Adrenal gland (tissue), 19 donors: ENCODE measurements at places on chromosomes 2 and 18. TPM values are rescaled to one million over a fixed set of nuclear protein-coding genes. Genes with fewer than 3 reads are reported as not detected.

Gene EFR3B
- total RNA-seq: 10.6 TPM

Gene LYG2
- total RNA-seq: not detected

Gene CYS1
- 1.4 TPM for total RNA-seq

Gene EPB41L3
- 169 TPM for total RNA-seq

DNA sequence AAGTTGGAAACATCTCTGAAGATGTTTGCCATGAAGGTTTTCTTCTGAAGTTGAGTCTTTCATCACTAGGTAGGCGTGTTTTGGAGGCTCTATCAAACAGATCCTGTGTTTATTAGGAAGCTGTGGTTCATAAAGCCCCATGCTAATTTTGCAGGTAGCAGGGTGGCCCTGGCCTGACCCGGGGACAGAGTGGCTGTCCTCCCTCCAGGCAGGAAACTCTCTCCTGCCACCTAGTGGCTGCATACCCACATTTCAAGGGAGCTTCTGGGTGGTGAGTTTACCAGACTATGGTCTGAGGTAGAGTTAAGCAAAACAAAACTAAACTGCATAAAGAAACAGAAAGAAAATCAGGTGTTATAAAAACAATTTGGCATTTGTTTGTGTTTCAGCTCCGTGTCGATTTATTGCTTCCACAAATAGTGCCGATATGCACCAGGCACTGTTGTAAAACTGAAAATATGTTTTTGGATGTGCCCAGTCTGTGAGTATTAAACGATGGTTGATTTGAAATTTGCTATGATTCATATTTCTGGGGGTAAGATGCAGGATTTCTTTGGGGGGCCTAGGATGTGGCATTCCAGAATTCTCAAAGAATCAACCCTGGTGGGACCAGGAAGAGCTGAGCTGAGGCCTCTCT, 26.0 kb upstream of the IL37 start:
- peak; percentile 40 for DNase-seq

DNA sequence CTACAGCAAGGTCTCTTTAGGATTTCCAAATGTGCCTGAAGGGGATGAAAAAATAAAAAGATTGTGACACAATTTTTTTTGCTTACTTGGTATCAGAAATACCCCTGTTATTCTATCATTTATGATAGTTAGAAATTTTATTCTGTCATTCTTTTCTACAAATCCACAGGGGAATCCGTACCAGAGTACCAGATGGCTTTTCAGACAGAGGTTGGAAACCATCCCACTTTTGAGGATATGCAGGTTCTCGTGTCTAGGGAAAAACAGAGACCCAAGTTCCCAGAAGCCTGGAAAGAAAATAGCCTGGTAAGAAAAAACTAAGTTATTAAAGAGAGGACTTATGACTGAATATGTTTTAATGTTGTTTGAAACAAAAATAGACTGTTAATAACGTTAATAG, 92.6 kb upstream of the FAM117B start:
- DNase-seq: no peak

DNA sequence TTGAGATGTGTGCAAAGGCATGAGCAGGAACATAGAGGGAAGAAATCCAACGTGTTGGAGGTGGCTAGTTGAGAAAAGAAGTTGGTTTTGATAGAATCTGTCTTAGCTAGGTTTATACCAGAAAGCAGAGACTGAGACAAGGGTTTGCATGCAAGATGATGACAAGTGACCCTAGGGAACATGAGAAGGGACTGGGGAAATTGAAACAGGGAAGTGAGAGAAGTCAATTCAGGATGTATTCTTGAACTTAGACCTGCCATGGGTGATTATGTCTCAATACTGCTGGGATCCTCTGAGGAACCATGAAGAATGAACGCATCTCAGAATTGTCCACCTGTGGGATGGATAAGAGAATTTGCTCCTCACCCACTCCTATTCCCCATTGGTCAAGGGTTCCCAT, 20.5 kb downstream of the IL36A start:
- DNase-seq: no peak

- DNase-seq: no peak
These were observed 325.4 kb downstream of the ERBB4 start for GRCh38 chr2:212213191-212213590.

- DNase-seq: no peak
These were observed 41.5 kb downstream of the YPEL5 start for GRCh38 chr2:30188292-30188691.

DNA sequence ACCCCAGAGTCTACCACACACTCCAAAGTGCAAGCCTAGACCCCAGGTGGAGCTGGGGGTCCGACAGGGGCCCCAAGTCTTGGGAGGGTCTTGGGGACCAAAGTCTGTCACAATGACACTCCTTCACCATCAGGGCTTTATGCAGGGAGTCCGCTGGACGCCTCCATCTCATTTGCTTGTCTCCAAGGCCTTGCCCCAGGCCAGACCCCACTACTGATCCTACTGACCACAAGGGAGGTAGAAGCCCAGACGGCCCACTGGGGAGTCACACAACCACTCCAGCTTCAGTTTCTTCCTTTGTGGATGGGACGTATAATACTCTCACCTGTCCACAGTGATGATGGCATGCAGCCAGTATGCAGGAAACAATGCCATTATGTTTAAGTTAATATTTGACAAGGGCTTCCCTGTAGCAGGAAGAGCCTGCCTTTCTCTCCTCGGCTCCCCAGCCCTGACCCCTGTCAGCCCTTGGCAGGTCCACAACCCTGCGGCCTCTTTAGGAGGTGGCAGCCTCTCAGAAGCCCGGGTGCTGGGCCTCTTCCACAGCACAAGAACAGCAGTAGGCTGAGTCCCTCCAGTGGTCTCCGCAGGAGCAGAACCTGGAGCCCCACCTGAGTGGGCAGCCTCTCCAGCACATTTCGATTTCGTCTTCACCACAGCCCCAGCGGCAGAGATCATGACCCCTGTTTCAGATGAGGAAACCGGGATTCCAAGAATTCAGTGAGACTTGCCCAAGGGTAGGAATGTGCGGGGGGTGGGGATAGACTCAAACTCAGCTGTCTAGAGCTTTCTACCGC, 6.5 kb downstream of the BIN1 start:
- peak; percentile 52 for DNase-seq
